ENCODE measurements at places on chromosomes 1 and 21.

DNA sequence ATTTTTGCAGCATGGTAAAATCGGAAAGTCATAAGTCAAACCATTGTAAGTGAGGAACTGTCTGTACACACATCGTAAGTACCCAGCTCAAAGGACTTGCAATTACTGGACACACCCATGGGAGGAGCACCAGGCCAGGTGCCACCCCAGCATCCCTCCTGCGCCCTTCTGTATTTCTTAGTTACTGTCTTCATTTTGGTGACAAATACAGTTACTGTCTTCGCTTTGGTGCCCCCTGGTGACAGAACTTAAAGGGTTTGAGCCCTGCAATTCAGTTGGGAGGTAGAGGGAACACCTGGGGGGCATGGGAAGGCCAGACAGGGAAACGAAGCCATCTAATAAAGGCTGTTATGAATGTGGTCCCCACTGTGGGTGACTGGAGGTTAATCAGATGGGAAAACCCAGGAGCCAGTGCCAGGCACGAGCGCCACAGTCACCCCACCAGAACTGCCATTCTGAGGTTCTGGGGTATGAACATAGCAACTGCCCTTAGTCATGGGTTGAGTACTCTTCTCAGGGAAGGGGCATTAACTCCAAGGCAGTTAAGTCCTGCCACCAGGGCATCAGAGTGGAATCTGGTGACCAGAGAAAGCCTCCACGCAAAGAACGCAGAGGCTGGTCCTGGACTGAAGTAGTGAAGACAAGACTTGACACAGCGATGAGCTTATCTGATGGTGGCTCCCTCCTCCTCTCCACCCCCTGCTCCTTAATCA lies 612.9 kb downstream of the PTPRU start:
- peak; percentile 21 for DNase-seq

DNA sequence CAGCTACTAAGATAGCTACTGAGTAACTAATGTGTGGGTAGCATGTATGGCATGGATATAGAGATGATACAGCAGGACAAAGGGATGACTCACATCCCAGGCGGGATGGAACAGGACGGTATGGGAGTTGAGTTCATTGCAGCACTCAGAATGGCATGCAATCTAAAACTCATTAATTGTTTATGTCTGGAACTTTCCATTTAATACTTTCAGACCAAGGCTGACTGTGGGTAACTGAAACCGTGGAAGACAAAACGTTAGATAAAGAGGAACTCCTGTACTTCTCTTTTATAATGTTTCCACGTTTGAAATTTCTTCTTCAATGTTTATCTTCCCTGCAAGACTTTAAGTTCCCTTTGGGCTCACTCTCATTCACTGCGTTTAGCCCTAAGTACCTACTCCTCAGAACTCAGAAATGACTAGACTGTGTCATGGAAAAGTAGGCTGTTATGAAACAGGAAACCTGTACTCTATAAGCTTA lies 151.9 kb downstream of the MAGI3 start:
- no peak for DNase-seq

DNA sequence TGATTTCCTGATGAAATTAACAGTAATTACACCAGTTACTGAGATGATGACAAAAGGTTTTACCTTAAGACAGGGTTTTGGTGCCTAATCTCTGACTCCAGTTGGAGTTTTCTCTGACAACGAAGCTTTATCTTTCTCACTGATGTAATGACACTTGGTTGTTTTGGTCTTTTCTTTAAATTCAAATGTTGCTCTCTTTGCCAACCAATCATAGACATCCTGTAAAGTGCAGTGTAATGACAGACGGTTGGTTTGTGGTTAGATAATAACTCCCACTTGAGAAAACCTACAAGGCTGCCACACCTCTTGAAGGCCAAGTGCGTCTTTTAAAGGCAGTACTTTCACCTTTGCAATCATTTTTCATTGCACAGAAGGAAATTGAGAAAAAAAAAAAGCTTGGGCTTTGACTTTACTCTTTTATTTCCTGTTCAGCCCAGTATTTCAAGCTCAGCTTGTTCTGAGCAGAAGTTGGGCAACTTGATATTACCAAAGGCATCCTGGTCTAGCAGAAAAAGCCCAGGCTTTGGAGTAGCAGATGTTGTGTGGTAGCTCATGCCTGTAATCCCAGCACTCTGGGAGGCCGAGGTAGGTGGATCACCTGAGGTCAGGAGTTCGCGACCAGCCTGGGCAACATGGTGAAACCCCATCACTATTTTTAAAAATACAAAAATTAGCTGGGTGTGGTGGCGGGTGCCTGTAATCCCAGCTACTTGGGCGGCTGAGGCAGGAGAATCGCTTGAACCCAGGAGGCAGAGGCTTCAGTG lies 14.9 kb downstream of the PDIK1L start:
- peak; percentile 38 for DNase-seq

- DNase-seq, result no peak
Measured at GRCh38 chr1:99657213-99658030, 11.5 kb downstream of the PALMD start.

DNA sequence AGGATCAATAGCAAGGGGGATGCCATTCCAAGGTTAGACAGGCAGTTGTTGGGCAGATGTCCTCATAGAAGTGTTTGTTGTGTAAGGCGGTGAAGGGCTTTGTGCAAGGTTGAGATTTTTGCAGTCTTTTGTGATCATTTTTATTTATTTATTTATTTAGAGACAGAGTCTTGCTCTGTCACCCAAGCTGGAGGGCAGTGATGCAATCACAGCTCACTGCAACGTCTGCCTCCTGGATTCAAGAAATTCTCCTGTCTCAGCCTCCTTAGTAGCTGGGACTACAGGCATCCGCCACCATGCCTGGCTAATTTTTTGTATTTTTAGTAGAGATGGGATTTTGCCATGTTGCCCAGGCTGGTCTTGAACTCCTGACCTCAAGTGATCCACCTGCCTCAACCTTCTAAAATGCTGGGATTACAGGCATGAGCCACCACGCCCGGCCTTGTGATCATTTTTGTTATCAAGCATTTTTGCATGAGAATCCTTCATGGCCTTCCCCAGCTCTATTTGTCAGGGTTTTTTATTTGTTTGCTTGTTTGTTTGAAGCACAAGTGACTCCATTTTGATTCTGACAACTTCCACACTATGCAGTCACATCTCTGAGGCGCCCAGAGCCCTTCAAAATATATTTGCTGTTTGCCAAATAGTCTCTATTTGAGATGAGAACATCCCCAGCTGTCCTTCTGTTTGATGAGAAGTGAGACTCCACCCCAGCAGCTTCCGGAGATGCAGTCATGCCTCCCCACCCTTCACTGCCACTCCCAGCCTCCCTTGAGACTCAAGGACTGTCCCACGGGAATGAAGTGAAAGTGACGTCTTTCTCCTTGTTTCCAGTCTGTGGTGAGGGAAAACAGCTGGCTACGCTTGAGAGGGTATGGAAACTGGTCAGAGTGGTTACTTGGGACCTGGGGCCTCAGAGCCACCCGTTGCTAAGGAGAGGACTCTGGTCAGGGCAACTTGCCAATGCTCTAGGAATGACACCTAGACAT lies 38.0 kb downstream of the TMEM50B start:
- DNase-seq, result no peak

DNA sequence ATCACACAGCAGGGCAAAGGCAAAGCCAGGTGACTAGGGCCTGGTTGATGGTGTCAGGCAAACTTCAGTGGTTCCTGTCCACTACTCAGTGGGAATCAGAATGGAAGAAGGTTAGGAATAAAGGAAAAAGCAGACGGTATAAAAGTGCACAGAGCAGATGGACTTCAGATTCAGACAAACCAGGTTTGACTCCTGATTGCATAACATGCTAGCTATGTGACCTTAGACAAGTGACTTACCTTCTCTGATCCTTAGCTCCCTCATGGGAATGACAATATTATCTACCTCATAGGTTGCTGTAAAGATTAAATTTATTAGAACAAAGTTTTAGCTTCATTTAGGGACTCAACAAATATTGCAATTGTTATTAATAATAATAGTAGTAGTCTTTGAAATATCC lies 4.9 kb downstream of the PAQR7 start:
- no peak for DNase-seq

DNA sequence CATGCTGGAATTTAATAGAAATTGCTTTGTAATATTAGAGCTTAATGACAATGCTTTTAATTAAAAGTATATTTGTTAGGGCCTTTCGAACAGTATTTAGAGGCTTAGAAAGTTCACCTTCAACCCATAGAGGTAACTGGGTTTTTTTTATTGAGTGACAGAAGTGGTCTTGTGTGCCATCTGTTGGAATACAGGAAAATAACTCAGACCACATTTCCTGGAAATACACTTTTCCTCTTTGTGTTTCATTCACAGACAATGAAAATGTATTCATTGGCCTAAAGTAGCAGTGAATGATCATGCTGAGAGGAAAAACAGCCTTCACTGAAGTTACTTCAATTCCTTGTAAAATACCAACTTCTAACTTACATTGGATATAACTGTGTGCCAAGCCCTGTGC lies 83.6 kb upstream of the L1TD1 start:
- no peak for DNase-seq

DNA sequence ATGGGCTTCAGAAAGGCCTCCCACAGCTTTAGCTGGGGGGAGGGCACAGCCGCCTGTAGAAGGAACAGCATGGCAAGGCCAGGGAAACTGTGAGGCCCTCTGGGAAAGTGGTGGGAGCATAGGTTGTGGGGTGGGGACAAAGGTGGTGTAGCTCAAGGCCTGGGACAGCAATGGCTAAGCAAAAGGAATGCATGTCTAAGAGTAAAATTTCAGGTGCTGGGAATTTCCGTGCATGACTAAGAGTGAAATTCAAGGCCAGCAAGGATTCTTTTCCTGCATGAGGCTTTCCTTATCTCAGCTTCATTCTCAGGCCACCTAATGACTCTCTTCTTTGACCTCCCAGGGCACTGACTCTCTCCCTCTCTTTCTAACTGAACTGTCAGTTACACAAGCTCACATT lies 86.5 kb upstream of the WNT4 start:
- no peak for DNase-seq

GRCh38 chr1:219114014-219114413 lies 59.7 kb upstream of the LYPLAL1 start:
- DNase-seq, result no peak
